MM.1S (cell line): ENCODE measurements at places on chromosomes 7 and 10.

- DNase-seq = no peak
These were observed 12.8 kb upstream of the PRKAG2 start for GRCh38 chr7:151889406-151890354.

GRCh38 chr7:151060416-151061212, 1.2 kb downstream of the SLC4A2 start:
- no peak for DNase-seq

GRCh38 chr7:27188386-27189294, 3.6 kb upstream of the HOXA11 start:
- no peak for DNase-seq

GRCh38 chr10:93806903-93807302, 49.2 kb downstream of the LGI1 start:
- no peak for DNase-seq

- DNase-seq = no peak
These were observed 50.9 kb downstream of the DOCK1 start for GRCh38 chr10:126955934-126956711.

- DNase-seq = no peak
These were observed 80.7 kb upstream of the SEC61G start for GRCh38 chr7:54839575-54840213.

DNA sequence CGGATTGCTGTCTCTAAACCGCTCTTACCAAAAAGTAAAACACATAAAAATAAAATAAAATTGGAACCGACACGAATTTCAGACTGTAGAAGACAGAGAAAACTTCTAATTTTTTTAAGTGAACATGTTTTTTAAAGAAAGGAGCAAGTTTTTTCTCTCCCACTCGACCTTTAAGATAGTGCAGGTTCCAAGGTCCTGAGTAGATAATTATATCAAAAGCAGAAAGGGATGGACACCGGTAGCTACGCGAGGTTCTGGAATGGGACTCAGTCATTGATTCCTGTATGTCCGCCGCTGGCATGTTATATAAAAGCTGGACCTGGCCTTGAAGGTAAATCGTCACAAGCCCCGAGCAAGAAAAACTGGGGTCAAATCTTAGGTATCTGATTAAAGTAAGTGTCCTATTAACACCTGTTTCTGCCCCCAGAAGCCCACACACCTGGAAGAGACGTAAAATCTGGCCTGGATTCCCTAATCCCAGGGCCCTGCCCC, 462 bp upstream of the CISD1 start:
- no peak for DNase-seq
